ENCODE measurements at places on chromosomes 4 and X.

DNA sequence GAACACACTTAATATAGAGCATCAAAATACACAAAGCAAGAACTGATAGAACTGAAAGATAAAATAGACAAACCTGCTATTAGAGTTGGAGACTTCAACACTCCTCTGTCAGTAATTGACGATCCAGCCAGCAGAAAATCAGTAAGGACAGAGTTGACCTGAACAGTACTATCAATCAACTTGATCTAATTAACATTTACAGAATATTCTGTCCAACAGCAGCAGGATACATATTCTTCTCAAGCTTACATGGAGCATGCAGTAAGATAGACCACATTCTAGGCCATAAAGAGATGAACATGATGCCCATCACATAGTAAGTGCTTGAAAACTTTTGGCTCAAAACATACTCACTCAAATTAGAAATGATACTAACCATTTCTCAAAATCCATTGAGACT lies 196.7 kb upstream of the KLF3 start:
- no peak for DNase-seq
- no peak overlapping the region for H3K27ac ChIP-seq
- H3K4me1 ChIP-seq, result peaks cover 5% of the 10 kb centered on the region
- no peaks in the 10 kb centered on the region for H3K27me3 ChIP-seq
- H3K36me3 ChIP-seq, result no peaks in the 10 kb centered on the region

- H3K36me3 ChIP-seq, result no peaks in the 10 kb centered on the region
- no peak overlapping the region for H3K4me3 ChIP-seq
- DNase-seq, result no peak
- H3K4me1 ChIP-seq, result peaks cover 13% of the 10 kb centered on the region
- H3K27ac ChIP-seq, result no peak overlapping the region
These were observed 71.1 kb downstream of the DCLK2 start for GRCh38 chr4:150149381-150149780.

- peaks cover 2% of the 10 kb centered on the region for H3K36me3 ChIP-seq
- no peak overlapping the region for H3K4me3 ChIP-seq
- H3K27me3 ChIP-seq, result no peaks in the 10 kb centered on the region
These were observed 28.2 kb downstream of the IGFBP7 start for GRCh38 chr4:57081651-57082621.

GRCh38 chr4:26140150-26140898 lies 180.5 kb upstream of the RBPJ start:
- H3K4me3 ChIP-seq, result no peak overlapping the region
- no peaks in the 10 kb centered on the region for H3K36me3 ChIP-seq
- no peaks in the 10 kb centered on the region for H3K27me3 ChIP-seq
- DNase-seq, result no peak
- no peak overlapping the region for H3K27ac ChIP-seq

GRCh38 chr4:17426222-17426621 lies 85.7 kb downstream of the QDPR start:
- no peaks in the 10 kb centered on the region for H3K36me3 ChIP-seq
- no peaks in the 10 kb centered on the region for H3K27me3 ChIP-seq
- H3K27ac ChIP-seq, result no peak overlapping the region
- H3K4me3 ChIP-seq, result no peak overlapping the region
- H3K4me1 ChIP-seq, result no peaks in the 10 kb centered on the region

- H3K4me1 ChIP-seq, result no peaks in the 10 kb centered on the region
- no peak overlapping the region for H3K4me3 ChIP-seq
- no peaks in the 10 kb centered on the region for H3K36me3 ChIP-seq
- DNase-seq, result no peak
- H3K27ac ChIP-seq, result no peak overlapping the region
These were observed 425.6 kb downstream of the IL1RAPL1 start for GRCh38 chrX:29012867-29013266.

DNA sequence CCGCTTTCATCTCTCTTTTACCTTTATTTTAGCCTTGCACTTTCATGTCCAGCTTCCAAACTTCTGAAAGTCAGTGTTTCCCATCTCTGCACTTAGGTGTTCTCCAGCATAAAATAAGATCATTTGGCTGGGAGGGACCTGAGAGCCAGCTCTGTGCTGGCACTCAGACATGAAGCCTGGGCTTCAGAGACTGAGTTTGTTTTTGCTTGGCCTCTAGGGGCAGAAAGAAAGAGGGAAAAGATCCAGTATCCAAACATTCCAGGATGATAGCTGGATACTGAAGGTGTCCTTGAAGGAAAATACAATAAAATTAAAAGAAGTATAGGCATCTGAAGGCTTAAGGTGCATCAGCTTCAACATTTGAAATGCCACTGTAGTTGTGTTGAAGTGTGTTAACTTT lies 202.4 kb upstream of the ZIC3 start:
- H3K27me3 ChIP-seq, result no peaks in the 10 kb centered on the region
- H3K27ac ChIP-seq, result no peak overlapping the region
- no peak for DNase-seq
- no peaks in the 10 kb centered on the region for H3K36me3 ChIP-seq
- no peaks in the 10 kb centered on the region for H3K4me1 ChIP-seq

DNA sequence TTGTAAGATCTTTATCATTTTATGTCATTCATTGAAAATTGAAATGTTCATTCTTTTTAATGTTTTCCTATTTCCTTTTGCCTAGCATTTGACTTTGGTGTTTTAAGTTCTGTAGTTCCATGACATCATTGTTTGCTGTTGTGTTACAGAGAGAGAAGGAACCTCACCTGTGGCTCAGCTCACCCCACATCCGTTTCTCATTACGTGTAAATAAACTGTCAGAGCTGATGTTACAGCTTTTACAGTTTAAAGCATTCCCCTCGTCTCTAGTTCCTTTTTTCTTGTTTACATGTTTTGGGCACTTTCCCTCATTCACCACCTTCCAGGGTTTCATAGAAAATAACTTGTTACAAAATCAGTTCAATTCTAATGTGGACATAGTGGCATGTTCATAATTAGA lies 137.2 kb downstream of the FNIP2 start:
- no peaks in the 10 kb centered on the region for H3K27me3 ChIP-seq
- H3K36me3 ChIP-seq, result no peaks in the 10 kb centered on the region
- no peak overlapping the region for H3K27ac ChIP-seq
- no peaks in the 10 kb centered on the region for H3K4me1 ChIP-seq
- no peak overlapping the region for H3K4me3 ChIP-seq
